Ascending aorta (tissue), 2 donors: ENCODE measurements at places on chromosomes 6 and 20. TPM values are rescaled to one million over a fixed set of nuclear protein-coding genes. Genes with fewer than 3 reads are reported as not detected.
A peak's percentile ranks its signal among the peaks of the same experiment; 100 is the strongest.

DNA sequence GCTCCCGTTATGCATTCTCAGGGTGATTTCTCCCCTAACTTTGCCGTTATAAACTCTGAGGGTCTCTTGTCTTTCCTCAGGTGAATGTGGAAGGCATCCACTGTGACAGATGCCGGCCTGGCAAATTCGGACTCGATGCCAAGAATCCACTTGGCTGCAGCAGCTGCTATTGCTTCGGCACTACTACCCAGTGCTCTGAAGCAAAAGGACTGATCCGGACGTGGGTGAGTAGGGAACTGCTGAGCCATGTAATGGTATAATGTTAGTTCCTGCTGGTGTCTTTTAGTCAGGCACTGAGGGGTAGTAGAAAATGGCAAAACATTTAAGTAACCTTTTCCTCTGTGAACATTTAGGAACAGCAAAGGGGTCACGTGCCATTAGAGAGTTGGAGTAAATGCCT, 395.4 kb downstream of the ARHGAP18 start:
- no peaks in the 10 kb centered on the region for H3K27me3 ChIP-seq
- H3K4me3 ChIP-seq = no peak overlapping the region
- no peak overlapping the region for H3K27ac ChIP-seq

DNA sequence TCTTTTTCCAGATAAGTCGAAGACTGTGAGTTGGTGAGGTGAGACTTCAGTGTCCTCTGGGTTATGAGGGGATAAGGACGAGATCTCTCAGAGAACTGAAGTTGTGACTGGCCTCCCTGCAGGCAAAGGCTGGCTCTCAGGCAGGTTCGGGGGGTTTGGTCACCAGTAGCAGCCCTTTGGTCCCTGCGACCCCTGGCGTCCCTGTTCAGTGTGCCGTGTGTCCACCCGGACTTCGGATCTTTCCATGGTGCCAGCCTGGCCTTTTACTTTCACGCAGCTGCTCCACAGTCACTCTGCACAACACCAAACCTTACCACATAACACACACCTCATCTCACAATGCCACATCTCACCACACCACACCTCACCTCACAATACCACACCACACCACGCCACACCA, 131.9 kb downstream of the ERMARD start:
- no peaks in the 10 kb centered on the region for H3K27me3 ChIP-seq
- H3K4me1 ChIP-seq = no peaks in the 10 kb centered on the region
- H3K36me3 ChIP-seq = no peaks in the 10 kb centered on the region
- no peak overlapping the region for H3K4me3 ChIP-seq
- DNase-seq = no peak

DNA sequence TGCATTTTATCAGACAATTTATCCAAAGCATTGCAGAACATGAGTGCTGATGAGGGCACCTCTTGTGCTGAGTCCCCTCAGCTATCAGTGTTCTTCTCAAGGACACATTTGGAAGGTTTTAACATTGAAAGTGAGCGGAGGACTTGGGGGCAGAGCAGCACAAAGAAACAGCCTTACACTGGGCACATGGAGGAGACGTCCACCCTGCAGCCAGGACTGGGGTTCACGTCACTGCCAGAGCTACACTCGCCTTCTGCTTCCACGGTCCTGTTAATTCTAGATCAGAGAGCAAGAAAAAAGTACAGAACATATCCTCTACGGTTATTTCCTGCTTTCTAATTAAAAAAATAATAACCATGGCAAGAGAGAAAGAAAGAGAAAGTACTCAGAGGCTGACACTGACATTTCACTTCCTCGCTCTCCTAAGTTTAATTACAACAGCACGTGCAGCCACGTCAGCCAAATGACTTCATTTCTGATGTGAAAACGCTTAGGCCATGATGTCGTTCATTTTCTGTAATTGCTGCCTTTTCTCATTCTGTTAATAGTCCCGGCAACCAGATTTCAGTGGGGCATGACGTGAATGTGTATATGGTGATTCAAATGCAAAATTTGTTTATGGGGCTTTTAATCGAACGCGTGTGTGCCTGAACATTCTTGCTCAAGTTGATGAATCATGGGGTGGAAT, 5.1 kb downstream of the PRND start:
- no peak for DNase-seq
- no peak overlapping the region for H3K27ac ChIP-seq
- no peaks in the 10 kb centered on the region for H3K27me3 ChIP-seq
- peak overlapping the region; percentile 5 for H3K4me3 ChIP-seq

Gene NKAIN4
- total RNA-seq = not detected

Gene NCOA3
- total RNA-seq = 26.3 TPM
